Activated T-cell treated with anti-CD3 and anti-CD28 coated beads, Interleukin-2, amount 50 U/mL, for 4 hours (primary cell): ENCODE measurements at places on chromosomes 6 and 20.
A peak's percentile ranks its signal among the peaks of the same experiment; 100 is the strongest.

DNA sequence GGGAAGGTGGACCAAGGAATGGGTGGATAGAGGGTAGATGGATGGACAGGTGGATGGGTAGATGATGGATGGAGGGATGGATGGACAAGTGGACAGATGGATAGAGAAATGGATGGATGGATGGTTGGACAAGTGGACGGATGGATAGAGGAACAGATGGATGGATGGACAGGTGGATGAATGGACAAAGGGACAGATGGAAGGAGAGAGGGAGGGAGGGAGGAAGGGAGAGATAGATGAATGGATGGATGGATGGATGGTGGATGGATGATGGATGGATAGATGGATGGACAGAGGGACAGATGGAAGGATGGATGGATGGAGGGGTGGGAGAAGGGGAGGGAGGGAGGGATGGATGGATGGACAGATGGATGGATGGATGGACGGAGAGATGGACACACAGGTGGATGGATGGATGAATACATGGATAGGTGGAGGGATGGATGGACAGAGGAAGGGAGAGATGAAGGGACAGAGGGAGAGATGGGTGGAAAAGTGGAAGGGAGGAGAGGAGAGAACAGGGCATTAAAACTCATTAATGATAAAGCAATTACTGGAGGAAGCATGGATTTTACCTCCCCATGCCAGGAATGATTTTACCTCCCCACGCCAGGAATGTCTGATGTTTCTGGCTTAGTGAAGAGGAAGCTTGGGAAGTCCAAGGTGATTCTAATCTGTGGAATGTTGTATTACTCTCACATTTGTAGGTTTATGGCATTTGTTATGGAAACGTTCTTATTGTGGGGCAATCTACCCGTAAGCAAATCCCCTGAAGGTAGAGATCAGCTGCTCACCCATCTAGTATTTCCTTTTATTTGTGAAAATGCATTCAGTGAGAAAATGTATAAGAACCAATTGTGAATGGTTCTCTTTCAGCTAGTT lies 383.3 kb downstream of the TAF4 start:
- no peak for DNase-seq

DNA sequence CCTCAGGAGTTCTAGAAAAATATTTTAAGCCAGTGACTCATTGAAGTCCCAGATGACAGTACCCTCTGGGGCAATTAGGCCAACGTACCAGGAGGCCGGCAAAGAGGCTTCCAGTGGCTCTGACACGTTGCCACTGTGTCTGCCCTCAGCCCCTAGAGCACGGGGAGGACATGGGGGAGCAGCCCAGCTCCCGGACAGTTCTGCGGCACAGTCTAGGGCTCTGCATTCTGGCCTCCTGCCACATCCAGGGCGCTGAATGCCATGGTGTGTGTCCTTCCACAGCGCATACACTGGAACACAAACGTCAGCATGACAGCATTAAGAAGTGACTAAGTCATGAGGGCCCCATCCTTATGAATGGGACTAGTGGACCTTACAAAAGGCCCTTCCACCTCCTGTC lies 156.2 kb downstream of the RNASET2 start:
- DNase-seq: no peak

GRCh38 chr6:88823998-88824397 lies 139.4 kb downstream of the RNGTT start:
- no peak for DNase-seq

GRCh38 chr20:45238139-45238538 lies 16.2 kb downstream of the SLPI start:
- DNase-seq: no peak

GRCh38 chr20:15491575-15491974 lies 1081.7 kb downstream of the KIF16B start:
- DNase-seq: no peak

DNA sequence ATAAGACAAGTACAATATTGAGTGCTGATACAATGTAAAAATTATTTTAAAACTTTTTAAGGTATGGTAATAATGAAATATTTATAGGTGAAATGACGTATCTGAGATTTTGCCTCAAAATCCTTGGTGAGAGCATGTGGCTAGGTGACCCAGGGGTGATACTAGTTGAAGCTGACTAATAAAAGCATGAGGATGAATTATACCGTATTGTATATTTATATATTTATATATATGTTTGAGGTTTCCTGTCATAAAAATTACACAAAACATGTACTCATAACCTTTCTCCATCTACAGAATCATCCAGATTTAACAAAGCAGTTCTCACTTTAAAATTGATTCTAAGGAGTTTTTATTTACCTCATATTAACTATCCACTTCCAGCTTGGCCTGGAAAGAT lies 358.1 kb downstream of the CDKAL1 start:
- no peak for DNase-seq

GRCh38 chr6:28543651-28544610 lies 18.2 kb downstream of the GPX5 start:
- peak; percentile 22 for DNase-seq

GRCh38 chr6:144683216-144684070 lies 398.3 kb downstream of the UTRN start:
- DNase-seq: no peak

DNA sequence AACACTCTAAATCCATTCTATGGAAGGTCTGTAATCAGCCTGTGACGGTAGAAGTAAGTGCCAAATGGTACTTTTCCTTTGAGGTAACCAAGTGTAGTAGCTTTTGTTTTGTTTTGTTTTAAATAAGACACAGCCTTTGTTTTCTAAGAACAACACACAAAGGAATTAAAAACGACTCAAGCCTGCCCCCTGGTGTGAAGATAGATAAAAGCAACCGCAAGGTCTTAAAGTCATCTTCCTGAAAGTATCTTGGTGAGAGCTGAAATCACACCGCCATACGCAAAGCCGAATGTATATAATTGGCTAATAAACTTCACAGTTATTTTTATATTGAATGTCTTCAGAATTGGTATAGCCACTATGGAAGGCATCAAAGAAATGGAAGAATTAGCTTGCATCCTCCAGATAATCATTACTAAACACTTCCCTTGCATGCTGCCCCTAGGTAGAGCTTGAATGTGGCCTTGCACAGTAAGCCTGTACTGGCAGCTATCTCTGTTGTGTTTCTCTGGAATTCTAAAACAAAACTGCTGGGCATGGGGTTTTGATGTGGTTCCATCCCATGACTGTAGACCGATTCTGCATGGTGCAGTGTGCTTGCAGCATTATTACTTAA lies 95.6 kb downstream of the LAMP5 start:
- DNase-seq: no peak

DNA sequence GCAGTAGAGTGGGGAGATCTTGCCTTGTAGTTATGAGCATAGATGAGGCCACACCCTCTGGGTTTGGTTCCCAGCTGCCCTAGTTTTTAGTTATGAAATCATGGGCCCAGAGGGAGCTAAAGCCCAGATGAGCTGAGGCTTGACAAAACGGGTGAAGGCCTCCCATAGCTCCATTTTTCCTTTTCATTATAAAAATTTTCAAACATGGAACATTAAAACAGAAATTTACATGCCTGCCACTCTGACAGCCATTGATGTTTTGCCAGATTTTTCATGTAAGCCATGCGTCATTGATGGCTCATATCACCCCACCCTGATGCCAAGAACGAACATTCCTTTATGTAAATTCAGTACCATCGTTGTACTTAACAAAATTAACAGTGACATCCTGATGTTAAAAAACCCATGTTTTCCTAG lies 67.9 kb downstream of the IGF2R start:
- no peak for DNase-seq
